ENCODE measurements at places on chromosomes 5 and 9.

- no peak for DNase-seq
Measured at GRCh38 chr9:134742822-134743535, 101.4 kb downstream of the COL5A1 start.

GRCh38 chr9:90458485-90458884, 184.1 kb downstream of the DIRAS2 start:
- no peak for DNase-seq

- DNase-seq = no peak
Measured at GRCh38 chr5:153823036-153823435, 215.7 kb downstream of the FAM114A2 start.

DNA sequence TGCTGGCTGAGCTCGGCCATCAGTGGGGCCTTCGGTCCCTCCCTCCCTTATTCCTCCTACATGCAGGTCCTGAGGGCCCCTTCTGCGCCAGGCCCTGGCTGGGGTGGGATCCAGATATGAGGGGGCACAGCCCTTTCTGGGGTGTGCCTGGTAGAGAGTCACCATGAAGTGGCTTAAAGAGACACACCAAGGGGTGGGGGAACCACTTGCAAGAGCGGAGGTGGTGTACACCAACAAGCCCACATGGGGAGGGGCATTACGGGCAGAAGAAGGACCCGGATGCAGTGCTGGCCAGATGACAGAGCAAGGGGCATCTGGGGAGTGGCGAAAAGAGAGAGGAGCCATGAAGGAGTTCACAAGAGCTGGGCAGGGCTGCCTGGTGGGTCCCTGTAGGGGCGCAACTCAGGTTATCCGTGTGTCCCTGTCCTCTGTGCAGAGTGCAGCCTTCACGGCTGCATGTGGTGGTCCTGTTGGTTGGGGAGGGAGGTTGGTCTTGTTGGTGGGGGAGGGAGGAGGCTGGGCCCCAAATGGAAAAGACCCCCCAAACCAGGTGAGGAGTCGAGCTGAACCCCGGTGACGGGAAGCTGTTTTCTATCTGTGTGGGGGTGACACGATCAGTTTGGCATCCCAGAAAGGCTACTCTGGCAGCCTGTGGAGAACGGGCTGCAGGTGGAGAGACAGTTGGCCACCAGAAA, 158.1 kb downstream of the DAB2IP start:
- DNase-seq = no peak

DNA sequence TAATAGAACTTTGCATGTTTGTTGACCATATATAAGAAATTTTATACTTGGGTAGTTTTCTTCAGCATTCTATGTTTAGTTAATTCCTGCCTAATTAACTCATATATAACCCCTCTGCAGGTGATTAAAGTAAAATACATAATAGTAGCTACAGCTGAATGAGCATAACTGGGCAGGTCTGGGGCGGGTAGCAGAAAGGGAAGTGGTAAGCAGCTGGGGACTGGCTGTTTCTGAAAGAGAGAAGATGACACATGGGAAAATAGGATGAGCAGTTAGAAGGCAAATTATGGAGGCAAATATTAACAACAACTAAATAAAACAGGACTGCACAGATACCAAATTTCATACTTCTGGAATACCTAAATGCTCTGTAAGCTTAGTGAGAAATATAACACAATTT, 128.1 kb downstream of the CPLANE1 start:
- DNase-seq = no peak

- no peak for DNase-seq
Measured at GRCh38 chr9:137368431-137369035, 54.4 kb downstream of the EXD3 start.

GRCh38 chr9:126293522-126293889, 33.1 kb upstream of the MVB12B start:
- DNase-seq = no peak

- no peak for DNase-seq
Measured at GRCh38 chr5:138754699-138755057, 1.5 kb downstream of the CTNNA1 start.
